ENCODE measurements at places on chromosomes 1 and 21.

GRCh38 chr1:117810553-117810952 lies 118.9 kb downstream of the GDAP2 start:
- no peak for DNase-seq

DNA sequence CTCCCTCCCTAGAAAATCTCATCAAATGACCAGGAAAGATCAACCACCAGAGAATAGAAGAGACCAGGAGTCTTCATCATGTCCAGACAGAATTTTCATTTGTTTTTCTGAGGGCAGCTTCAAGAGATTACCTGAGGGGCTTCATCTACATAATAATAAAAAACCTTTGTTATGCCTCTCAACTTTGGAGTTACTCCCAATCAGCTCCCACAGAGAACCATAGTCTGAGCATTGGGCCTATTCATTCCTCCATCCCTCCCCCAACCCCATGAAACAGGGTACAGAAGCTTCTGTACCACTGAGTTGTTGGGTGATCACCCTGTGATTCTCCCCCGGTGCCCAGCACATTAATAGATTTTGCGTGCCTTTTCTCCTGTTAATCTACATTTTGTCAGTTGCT lies 53.3 kb upstream of the PRRC2C start:
- DNase-seq, result no peak

GRCh38 chr1:113898241-113898814 lies 6.3 kb downstream of the AP4B1 start:
- DNase-seq, result no peak

DNA sequence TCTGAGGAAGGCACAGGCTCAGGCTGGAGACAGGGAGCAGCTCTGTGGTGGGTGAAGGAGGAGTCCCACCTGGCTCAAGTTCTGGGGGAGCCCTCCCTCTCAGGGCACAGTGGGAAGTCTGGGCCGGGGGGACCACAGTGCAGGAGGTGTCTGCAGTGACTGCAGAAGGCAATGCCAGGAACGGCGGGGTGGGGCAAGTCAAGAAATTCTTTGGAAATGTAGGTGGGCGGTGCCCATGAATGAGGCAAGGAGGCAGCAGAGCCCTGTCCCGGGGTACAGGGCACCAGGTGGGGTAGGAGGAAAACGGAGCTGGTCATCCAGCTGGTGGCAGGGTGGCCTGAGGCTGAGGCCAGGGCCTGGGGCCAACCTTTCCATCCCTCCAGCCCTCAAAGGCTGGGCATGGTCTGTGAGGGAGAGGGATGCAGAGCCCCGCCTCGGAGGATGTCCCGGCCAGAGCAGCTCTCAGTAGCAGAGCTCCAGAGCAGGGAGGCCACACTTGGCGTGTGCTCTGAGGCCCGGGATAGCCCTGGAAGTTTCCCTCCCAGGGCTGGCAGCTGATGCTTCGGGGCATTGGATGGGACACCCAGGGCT lies 4.7 kb downstream of the TFF3 start:
- DNase-seq, result no peak

DNA sequence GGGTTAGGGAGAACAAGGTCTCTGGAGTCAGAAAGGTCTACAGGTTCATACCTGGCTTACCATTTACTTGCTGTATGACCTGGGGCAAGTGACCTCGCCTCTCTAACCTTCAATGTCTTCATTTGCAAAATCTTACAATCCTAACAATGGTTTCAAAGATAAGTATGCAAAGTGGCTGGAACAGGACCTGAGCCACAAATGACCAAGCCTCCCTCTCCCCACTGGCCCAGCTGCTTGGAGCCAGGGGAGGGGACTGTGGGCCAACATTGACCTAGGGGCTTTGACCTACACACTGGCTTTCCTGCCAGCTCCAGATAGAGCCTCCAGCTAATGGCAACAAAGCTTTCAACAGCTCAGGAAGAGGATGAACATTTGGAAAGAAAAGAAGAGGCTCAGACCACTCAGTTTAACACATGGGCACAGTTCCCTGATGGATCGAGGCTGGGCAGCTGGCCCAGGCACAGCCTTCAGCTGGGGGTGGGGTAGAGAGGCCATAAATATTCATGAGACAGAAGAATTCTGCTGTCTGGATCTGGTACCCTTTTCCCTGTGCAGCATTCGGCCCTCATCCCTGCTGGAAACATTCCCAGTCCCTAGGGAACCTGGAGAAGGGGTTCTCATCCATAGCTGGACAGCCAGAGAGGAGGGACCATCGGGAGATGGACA lies 12.9 kb downstream of the PTAFR start:
- DNase-seq, result no peak

GRCh38 chr21:34545079-34545884 lies 33.3 kb upstream of the KCNE1 start:
- peak; percentile 74 for DNase-seq

GRCh38 chr1:22352896-22353295 lies 98.8 kb upstream of the ZBTB40 start:
- DNase-seq, result no peak

DNA sequence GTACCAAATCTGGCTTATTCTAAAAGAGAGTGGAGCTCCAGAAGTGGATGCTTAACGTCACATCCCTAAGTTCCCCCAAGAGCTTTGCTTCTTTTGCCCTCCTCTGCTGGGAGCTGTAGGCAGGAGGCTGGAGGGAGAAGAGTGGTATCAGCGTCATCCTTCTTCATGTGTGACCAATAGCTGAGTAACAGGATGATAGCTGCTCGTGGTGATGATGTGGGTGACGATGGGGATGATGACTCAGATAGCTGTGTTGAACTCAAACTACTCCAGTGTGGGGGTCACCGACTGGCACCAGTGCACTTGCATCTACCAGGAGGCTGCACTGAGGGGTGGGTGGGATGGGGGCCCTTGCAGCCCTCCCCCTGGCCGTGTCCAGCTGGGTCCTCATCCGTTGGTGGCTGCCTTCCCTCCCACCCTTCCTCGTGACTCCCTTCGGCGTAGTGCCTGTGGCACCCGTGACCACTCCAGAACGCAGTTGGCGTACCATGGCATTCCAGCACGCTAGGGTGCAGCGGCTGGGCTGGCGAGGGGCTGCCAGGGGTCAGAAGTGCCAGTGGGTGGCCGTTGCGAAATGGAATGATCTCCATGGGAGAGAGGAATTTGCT lies 1.1 kb downstream of the IGFN1 start:
- DNase-seq, result no peak

DNA sequence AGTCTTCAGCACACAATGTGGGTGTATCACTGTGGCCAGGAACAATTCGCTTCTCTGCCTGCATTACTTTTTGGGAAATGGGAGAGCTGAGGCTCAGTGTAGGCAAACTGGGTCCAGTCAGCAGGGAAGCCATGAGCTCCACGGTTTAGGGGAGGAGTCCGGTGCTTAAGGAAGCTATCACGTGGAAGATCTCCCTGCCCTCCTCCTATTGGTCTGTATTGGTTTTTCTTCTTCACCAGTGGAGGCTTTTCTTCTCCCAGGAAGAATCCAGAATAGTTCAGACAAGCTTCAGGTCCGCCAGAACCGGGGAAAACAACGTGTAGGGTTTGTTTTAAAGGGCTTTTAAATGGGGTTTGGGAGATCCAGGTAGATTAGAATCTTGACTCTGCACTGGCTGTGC lies 156.2 kb upstream of the CAMK1G start:
- no peak for DNase-seq

DNA sequence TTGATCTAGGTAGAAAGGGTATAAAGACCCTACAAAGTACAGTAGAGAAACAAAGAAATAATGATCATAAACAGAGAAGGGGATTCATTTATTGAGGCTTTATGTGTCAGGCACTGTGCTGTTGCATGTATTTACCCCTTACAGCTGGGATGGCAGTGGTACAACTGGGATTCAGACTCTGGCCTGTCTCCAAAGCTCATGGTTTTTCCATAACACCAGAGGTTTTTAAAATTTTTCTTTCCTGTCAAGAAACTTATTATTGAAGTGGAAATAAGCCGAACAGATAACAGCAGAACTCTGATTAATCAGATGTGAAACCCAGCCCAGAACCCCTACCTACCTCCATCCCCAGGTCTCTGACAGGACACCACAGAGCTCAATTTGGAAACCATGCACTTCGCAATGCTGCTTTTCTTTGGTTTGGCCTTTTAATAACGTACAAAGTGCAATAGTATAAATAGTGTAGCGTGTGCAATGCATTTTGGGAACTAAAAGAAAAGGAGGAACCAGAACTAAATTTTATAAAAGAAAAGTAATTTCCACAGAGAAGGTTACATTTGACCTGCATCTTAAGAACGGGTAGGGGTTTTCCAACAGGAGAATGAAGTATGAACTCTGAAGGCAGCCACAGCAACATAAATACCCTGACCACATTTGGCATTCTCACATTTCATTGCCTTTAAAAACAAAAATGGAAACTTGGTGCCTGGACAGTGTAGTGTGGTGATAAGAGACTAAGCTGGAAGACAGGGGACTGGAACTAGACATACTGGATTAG lies 92.0 kb upstream of the S1PR1 start:
- DNase-seq, result no peak

GRCh38 chr1:61322008-61322744 lies 239.8 kb downstream of the NFIA start:
- no peak for DNase-seq

GRCh38 chr1:22903113-22903512 lies 69.6 kb downstream of the LACTBL1 start:
- DNase-seq, result no peak

DNA sequence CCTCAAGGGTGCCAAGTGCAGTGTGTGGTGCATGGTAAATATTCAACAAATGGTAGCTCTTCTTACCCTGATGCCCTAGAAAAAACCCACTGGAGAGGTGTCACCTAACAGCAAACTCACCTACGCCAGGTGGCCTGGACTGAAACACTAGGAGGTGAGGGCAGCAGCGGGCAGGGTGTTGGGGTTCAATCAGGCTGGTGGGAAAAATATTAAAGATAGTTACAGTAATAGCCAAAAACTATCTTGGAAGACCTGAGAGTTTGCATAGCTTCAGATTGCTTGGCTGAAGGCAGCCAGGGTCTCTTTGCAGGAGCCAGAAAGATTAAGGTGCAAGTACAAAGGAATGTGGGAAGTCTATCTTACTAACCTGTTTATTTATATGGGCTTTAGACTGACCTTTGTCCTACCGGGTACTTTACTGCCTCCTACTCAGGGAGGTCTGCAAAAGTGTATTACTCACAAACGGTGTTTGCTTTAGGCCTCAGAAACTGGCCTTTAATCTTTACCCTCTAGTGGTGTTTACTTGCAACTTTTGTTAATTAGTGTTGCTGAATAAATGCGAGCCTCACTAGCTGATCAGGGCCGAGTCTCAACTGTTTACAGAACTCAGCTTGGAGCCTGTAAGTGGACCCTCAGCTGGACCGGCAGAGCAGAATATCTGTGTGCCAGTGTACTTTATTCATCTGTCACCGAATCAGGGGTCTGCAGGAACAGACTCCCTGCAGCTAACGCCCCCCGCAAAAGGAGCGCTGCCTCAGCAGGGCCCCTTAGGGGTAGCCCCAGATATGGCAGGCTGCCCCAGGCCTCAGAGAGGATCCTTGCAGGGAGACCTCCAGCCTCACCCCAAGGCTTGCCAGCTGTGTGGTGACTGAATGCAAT lies 63.9 kb downstream of the SYF2 start:
- DNase-seq, result no peak

- DNase-seq, result no peak
Observed at GRCh38 chr1:227482023-227482299, 81.4 kb upstream of the ZNF678 start.

DNA sequence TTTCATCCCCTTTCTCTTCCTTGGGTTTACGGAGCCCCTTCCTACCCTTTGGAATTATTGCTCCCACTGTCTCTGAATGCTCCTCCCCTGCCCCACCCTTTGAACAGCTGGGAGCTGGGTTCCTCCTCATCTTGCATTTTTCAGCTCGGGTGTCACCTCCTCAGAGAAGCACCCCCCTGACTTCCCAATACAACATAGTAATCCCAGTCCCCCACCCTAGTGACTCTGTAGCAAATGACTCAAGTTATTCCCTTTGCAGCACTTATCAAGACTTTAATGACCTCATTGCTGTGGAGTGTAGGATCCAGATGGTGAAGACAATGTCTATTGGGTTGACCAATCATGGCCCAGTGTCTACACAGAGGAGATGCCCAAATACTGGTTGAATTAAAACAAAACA lies 8.9 kb upstream of the VWA5B1 start:
- DNase-seq, result no peak

- no peak for DNase-seq
Observed at GRCh38 chr1:164592634-164593033, 33.6 kb downstream of the PBX1 start.

GRCh38 chr1:98662356-98662670 lies 792 bp downstream of the SNX7 start:
- no peak for DNase-seq

GRCh38 chr1:77401384-77401783 lies 119.6 kb downstream of the AK5 start:
- no peak for DNase-seq

DNA sequence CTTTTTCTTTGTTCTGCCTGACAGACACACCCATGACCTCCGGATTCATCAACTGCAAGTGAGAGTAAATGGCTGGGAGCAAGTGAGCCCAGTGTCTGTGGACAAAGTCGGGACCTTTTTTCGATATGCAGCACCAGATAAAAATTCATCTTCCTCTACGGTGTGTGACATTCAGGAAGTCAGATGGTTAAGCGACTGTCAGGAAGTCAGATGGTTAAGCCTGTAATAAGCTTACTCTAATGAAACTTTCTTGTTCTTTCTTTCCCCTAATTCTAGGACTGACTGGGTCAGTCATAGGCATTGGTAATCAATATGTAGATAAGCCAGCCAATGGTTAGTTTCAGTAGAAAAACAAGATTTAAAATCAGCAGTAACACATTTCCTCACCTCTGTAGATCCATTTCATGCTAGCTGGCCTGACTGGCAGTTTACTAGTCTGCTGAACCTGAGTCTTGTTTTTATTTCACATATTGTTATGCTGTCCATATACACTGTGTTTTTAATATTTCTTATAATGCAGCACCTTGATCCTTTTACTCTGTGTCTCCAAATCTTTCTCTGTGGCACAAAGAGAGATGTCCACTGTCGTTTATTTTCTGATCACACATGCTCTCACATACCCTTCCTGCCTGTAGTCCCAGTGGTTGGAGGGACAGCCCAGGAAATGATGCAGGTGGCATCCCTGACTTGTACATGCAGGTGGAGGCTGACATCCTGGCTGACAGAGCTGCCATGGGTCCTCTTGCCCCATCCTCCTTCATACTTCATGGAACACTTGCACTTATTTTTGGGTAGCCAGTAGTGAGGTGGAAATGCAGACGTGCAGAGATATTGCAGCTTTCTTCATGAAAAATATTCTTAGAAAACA lies 115.8 kb downstream of the VPS13D start:
- peak; percentile 63 for DNase-seq

- no peak for DNase-seq
Observed at GRCh38 chr1:29518183-29518835, 282.0 kb downstream of the PTPRU start.

DNA sequence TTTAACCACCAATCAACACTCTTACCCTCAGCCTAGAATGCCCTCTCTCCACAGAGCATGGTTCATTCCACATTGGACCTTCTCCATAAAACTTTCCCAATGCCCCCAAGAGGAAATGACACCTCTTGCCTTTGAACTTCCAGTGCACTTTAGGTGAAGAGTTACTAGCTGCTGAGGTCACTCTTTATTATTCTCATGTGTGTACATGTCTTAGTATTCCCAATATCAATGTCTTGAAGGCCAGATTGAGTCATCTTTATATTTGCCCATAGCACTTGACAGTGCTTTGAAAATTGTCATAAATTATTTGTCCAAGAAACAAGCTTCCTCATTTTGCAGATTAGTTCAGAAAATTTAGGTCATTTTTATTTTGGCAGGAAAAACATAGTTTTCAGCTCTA lies 8.1 kb upstream of the DNASE2B start:
- DNase-seq, result no peak

Measured in OCI-LY7 (cell line).